Stimulated activated CD4-positive, alpha-beta T cell treated with anti-CD3 and anti-CD28 coated beads, Interleukin-4, amount 100 ng/mL, for 48 hours (primary cell): ENCODE measurements at places on chromosomes 11 and 22.

GRCh38 chr11:111021131-111021530, 224.4 kb upstream of the POU2AF2 start:
- DNase-seq, result no peak

- no peak for DNase-seq
Measured at GRCh38 chr11:109229682-109230081, 192.3 kb upstream of the C11orf87 start.

- DNase-seq, result no peak
Measured at GRCh38 chr11:106459135-106459534, 381.7 kb downstream of the AASDHPPT start.

DNA sequence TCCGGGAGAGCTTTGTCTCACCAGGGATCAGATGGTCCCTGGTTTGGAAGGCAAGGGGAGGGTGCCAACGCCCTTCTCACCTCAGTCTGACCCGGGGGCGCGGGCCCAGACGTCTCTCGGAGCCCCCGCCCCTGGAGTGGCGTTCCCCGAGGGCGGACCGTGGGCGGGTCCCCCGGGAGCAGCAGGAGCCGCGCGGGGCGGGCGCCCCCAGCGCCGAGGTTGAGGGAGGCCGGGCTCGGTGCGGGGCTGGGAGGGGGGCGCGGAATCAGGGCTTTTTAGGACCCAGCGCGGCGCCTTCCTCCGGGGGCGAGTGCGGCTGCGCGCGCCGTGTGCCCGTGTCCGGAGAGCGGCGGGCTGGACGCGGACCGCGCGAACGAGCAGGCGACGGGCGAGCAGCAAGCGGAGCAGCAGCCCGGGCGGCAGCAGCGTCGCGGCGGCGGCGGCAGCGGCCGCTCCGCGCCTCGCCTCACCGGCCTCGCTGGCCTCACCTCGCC, at the start of gene KCNC1:
KCNC1 (plus strand) TSS at position 364 of the 494 bp plus-strand sequence. CDS start 1,222 bp downstream, outside the sequence.
- no peak for DNase-seq

DNA sequence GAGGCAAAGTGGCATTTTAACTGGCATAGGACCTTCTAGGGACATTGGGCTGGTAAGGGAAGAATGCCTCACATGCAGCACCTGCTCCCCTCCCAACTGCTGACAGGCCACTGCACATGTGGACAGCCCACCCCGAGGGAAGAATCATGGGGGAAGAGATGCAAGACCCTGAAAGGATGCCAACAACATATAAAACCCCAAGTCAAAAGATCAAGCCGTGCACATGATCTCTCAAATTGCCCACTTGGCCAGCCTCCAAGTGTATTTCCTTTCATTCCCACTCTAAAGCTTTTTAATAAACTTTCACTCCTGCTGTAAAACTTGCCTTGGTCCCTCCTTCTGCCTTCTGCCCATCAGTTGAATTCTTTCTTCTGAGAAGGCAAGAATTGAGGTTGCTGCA, 947.8 kb upstream of the CCDC90B start:
- no peak for DNase-seq

DNA sequence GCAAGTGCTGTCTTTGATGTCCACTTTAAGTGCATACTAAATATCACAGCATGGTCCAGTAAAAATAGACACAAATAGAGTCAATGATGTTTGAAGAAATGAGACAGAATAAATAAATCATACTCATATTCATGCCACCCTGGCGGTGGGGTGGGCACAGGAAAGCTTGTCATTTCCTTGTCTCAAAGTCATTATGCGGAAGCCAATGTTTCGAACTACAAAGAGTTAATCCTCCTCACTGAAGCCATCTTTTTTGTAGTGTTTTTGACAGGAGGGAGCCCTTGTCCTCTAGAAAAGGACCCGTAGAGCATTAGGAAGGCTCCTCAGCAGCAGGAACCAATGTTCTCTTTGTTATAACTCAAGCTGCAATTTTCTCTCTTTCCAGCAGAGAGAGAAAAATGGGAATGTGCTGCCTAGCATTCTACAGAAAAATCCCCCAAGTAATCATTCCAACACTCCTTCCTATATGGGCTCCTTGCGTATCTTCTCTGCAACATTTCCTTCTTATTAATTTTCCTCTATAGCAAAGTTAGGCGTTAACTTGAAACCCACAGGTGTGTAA, 30.6 kb downstream of the SC5D start:
- DNase-seq, result no peak
